ENCODE measurements at places on chromosomes 11 and 22.

DNA sequence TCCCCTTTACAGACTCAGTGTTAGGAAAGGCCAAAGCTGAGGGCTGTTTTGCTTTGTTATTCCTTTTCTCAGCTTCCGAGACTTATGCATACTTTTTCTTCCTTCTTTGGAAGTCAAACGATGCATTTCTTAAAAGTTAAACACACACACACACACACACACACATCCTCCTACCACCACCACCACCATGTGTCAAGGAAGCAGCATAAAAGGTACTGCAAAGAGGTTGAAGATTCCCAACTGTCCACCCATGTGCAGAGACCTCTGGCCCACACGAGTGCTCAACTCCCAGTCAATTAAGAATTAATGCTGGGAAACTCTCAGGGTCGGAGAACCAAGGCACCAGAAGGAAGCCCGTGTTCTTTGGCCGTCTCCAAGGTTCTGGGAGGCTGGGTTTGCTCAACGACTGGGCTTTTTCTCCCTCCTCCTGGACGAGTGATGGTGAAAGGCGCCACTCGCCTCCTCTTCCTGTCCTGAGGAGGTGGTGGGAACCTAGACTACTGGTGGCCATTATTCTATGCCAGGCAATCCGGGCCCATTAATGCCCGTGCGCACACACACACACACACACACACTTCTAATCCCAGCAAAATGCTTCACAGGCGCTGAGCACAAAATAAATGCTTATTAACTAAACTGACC lies 15.1 kb downstream of the MN1 start:
- no peak for DNase-seq

DNA sequence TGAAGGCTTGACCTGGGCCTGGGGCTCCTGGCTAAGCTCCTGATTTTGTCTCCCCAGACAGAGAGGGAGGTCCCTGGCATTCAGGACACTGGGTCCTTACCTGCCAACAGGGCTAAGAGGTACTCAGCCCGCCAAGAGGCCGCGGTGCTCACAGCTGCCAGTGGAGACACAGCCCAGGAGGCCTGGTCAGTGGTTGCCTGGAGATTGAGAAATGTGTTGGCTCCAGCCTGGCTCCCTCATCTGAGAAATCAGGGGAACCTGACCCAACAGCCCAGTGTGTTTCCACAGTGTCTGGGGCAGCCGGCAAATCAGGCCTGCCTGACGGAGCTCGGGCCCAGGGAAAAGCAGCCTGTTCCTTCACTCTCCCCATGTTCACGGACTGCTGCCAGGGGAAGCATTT lies 79.4 kb upstream of the NAV2 start:
- no peak for DNase-seq

- DNase-seq: no peak
These were observed 160.7 kb upstream of the GRIA4 start for GRCh38 chr11:105449100-105449734.

DNA sequence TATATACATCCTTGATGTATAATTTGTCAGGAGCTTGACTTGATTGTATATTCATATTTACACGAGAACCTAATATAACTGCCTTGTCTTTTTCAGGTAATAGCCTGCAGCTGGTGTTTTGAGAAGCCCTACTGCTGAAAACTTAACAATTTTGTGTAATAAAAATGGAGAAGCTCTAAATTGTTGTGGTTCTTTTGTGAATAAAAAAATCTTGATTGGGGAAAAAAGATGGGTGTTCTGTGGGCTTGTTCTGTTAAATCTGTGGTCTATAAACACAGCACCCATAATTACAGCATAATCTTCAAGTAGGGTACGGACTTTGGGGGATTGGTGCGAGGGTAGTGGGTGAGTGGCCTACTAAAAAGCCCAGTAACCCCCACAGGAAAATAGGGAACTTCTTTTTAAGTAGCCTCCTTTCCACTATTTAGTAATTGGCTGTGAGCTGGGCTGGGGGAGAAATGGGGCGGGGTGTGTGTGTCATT lies 7.5 kb downstream of the MALAT1 start:
- no peak for DNase-seq

DNA sequence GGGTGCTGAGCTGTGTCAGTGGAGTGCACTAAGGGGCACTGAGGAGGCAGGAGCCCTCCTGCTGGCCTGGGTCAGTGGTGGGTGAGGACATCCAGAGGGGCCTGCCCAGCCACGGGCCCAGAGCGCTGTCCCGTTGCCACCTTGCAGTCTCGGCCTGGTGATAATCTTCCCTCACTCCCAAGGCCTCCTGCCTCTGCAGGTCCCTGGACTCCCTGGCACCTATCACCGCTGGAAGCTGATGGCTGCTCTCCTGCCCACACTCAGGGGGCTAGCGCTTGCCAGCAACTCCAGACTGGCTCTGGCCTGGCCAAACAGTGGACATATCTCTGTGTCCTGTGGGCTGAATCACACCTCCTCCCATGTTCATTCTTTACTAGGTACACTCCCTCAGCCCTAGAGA lies 86.5 kb upstream of the PITPNB start:
- no peak for DNase-seq

DNA sequence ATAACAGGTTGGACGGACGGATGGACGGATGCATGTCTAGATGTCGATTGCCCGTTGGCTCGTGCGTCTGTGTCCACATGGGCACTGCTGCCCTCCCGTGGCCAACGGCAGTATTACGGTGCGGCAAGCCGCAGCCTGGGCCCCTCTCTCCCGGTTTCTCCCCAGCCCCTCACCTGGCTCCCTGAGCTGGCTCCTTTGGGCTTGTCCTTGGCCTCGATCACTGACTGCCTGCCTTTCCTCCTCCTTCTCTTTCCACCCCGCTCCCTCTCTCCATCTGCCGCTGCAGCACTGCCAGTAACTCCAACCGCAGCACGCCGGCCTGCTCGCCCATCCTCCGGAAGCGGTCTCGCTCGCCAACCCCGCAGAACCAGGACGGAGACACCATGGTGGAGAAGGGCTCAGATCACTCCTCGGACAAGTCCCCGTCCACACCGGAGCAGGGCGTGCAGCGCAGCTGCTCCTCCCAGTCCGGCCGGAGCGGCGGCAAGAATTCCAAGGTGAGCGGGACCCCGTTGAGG lies 77.3 kb downstream of the SCN3B start:
- no peak for DNase-seq

DNA sequence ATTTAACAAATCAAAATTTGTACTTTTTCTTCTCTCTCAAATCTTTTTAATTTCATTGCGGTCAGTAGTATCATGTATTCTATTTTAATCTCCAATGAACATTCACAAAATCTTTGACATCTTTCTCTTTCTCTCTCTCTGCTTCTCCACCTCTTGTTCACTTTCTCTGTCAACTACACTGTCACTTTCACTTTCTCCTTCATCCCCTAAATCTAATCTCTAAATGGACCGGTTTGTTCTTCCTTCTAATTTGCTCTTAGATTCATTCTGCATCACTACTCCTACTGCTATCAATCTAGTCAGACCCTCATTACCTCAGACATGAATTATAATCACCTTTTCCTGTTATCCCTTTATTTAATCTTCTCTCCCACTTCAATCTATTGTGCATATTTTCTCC lies 18.6 kb downstream of the CCDC73 start:
- DNase-seq: no peak

GRCh38 chr11:126391286-126391954 lies 35.9 kb downstream of the ST3GAL4 start:
- no peak for DNase-seq

- peak; percentile 47 for DNase-seq
These were observed 686 bp downstream of the KIF18A start for GRCh38 chr11:28107191-28107749.

- DNase-seq: no peak
These were observed 9.7 kb downstream of the INCENP start for GRCh38 chr11:62133328-62134065.

DNA sequence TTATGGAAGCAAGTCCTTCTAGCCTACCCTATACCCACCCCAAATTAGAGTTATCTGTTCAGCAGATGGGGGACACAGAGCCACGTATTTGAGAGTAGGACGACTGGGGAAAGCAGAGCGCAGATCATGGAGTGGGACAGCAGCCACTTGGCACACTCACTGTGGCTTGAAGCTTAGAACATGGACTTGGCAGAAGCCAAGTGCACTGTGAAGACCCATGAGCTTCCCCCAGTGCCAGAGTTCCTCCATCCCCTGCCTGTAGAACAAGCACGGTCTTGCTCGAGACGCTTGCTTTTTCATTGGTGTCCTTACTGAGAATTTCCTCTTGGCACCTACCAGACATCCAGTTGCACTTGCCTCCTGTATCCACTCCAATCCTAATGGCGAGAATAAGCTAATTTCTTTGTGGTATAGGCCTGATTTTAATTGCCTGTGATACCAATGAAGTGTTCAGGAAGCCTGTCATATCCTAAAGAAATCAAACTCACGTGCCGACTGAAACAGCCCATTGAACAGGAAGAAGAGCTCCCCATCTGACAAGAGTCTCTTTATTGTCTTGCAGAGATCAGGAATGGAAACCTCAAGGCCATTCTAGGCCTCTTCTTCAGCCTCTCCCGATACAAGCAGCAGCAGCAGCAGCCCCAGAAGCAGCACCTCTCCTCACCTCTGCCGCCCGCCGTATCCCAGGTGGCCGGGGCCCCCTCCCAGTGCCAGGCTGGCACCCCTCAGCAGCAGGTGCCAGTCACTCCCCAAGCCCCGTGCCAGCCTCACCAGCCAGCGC lies 166.9 kb downstream of the NAV2 start:
- no peak for DNase-seq

DNA sequence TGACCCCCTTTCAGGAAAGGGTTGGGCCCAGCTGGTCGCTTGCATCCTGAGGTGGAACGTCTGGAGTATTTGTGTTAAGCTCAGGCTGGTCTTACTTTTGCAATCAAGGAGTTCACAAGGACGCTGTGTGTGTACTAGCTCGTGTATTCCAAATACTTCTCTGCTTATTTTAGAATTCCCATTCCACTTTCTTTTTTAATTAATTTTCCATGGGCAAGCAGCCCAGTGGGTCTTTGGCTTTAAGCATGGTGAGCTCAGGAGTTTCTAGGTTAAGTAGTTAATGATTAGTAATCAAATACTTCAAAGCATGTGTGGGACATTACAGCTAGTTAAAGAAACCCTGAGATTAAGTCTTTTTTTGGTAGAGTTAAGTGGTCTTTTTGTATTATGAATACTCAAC lies 68.6 kb downstream of the CSNK2A3 start:
- no peak for DNase-seq

DNA sequence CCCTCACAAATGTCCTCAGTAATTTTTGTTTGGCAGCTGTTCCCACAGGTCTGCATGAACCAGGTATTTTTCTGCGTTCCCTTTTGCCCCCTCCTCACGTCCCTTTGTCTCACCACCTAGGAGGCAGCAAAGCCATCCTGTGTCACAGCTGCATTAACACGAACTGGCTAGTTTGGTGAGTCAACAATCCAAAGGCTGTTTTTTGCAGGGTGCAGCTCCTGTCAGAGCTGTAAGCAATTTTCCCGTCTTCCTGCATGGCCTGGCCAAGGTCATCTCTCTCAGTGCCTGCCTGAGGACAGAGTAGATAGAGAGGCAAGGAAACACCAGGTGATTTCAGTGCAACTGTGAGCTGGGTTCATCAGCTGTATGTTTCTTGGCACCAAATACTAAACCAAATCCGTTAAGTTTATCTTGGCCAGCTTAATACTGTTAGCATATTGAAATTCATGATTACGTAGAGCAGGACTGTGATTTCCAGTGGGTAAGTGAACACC lies 20.6 kb upstream of the VSIG10L2 start:
- no peak for DNase-seq

Data from AML-193 (cell line).